ENCODE measurements at places on chromosomes 12 and 14.

- no peak for DNase-seq
These were observed 5.5 kb upstream of the SLC24A4 start for GRCh38 chr14:92317511-92317910.

DNA sequence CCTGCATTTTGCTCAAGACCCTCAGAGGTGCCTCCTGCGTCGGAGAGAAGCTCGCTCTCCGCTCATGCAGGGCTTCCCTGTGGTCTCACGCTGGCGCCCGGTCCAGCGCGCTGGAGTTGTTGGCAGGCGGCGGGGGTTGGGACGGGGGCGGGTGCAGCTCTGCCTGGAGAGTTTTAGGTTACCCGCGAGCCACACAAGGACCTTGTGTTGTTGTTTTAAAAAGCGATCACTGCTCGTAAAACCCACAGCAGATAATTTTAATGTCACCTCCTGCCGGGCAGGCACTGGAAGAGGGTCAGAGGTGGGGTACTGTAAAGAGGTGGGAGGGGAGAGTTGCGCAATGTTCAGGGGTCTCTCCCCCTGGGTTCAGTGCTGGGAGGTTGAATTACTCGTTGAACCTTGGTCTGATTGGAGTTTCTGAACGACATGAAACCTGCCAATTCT is 850 bp downstream of the SMOC1 start:
- DNase-seq = no peak

GRCh38 chr12:52344111-52344510 is 22.9 kb upstream of the KRT83 start:
- no peak for DNase-seq

GRCh38 chr12:121057794-121058193 is 18.7 kb upstream of the OASL start:
- no peak for DNase-seq

GRCh38 chr12:126424696-126425095 is 1359.5 kb downstream of the AACS start:
- no peak for DNase-seq

GRCh38 chr14:50551877-50552276 is 8.1 kb upstream of the ATL1 start:
- DNase-seq = no peak

DNA sequence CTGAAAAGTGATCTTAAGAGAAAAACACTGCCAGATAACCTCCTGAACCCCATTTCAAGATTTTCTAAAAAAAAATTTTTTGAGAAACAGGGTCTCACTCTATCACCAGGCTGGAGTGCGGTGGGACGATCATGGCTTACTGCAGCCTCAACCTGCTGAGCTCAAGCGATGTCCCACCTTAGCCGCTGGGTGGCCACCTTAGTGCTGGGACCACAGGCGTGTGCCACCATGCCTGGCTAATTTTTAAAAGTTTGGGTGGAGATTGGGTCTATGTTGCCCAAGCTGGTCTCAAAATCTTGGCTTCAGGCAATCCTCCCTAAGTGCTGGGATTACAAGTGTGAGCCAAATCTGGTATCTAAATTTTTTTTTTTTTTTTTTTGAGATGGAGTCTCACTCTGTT is 3.4 kb downstream of the PNMA1 start:
- DNase-seq = no peak

DNA sequence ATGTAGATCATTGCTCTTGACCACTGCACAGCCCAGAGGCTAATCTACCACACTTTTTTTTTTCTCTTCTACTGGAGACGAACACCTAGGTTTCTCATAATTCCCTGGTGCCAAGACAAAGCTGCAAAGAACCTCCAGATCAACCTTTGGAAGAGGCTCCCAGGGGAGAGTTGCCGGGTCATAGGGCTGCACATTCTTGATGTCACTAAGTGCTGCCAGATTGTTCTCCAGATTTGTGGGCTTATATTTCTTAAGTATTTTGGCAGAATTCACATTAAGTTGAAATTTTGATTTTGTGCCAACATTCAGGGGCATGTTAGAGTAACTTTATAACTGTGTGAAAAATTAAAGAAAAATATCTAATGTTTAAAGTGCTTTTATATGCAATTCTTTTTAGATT is 13.5 kb upstream of the PDZRN4 start:
- DNase-seq = no peak

GRCh38 chr12:6703631-6704030 is 3.0 kb upstream of the PIANP start:
- no peak for DNase-seq

GRCh38 chr12:1650260-1650977 is 21.4 kb downstream of the WNT5B start:
- DNase-seq = no peak

DNA sequence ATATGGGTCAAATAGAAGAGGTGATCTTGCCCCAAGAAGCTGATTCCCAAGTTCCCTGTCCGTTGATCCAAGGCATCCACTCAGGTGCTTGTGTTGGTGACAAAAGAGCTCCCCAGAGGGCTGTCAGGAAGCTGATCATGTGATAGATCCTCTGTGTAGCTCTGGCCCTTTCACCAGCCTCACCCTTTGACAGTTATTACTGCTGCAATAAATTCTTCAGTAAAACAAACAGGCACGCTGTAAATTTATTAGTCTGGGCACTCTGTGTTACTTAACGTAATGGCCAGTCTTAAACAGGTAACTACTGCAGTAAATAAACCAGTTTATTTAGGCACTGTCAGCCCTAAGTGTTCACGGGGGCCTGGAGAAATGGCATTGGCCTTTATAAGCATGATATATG is 473.9 kb downstream of the BCL11B start:
- DNase-seq = no peak

GRCh38 chr14:87966816-87967215 is 26.2 kb downstream of the GALC start:
- no peak for DNase-seq

- peak; percentile 48 for DNase-seq
These were observed 73.8 kb downstream of the SYNE3 start for GRCh38 chr14:95442633-95443021.

DNA sequence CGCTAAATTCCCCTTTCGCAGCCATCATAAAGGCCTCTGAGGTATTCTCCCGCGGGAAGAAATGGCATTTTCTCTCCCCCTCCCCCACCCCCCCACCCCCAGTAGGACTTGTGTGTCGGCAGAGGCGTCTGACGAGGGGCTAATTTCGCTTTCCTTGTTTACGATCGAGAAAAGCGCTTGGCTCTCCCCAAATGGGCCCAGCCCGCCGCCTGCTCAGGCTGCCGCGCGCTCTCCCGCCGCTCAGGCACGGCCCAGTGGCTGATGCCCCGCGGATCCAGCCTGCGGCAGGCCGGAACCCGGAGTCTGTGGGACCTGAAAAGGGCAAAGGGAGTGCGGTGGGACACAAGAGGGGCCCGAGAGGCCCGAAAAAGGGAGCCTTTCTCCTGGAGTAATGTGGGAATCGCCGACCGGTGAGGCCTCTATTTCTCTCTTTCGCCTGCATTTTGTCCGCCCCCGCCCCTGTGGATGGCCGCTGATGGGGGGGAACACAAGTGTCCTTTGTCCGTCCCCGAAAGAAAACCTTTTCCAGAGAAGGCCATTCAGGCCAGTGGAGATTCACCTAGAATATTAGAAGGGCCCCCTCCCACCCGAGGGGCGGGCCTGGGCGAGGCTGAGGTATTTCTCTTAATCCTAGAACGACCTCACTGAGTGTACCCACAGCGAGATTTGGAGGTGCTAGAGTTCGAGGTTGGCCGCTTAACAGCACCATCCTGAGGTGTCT is 9.0 kb upstream of the HOXC6 start:
- no peak for DNase-seq

- no peak for DNase-seq
These were observed 134.7 kb downstream of the FGD4 start for GRCh38 chr12:32533971-32534590.

GRCh38 chr14:23433457-23433856 is 2.0 kb downstream of the MYH7 start:
- no peak for DNase-seq

DNA sequence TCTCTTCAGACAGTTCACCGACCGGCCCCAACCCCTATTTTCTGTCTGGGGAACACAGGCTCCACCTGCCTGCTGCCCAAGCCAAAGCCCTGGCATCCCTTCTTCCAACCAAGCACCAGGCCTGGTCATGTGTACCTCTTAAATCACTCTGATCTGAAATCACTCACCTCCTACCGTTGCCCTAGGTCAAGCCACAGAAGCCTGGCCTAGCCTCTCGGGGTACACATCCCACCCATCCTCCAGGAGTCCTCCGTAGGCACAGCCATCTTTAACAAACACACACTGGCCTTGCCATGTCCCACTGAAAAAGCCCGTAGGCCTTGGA is 81.8 kb downstream of the IRF2BPL start:
- no peak for DNase-seq

GRCh38 chr14:32286602-32287001 is 42.5 kb upstream of the AKAP6 start:
- no peak for DNase-seq

- no peak for DNase-seq
These were observed 54.4 kb upstream of the PRMT8 start for GRCh38 chr12:3436461-3437065.

DNA sequence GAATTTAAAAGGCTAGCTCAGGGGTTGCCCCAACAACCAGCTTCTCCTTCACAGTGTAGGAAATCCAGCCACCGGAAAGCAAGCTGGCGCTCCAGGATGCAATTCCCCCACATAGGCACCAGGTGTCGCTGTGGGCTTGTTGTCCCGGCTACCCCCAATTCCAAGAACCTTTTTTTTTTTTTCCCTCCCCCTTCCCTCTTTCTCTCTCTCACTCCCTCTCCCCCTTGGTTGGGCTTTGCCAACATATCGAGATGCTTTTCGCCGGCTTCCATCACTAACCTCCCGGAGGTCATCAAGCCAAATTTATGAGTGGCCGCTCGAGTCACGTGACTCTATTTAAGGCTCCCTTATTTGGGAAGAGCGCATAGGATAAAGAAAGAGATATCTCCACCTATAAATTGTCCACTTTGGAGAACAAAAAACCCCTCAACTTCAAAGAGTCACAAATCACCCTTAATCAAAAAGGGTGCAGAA is at the start of gene HOXC5:
TSS of gene HOXC5 (plus strand) at position 424 of the 474 bp plus-strand sequence. CDS start 73 bp downstream, outside the sequence.
- no peak for DNase-seq

DNA sequence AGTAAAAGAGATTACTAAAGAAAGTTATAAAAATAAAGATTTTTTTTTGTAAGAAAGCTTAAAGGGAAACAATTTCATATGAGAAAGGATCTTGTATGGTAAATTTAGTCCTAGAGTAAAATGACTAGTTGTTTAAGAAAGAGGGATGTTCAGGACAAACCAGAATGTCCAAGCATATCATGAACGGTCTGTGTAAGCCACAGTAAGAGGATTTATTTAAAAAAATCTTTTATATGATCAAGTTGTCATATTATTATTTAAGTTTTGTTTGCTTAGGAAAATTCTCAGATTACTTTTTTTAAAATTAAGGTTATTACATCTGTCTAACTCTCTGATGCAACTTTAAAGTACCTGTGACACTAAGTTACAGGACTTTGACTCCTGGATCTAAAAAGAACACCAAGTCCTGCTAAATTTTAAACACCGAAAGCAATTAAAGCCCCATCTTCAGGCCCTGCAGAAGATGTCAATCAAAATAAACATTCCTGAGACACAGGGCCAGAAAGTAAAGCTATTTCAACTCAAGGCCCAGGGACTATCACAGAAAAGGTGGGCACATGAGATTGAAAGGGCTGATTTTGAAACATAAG is 17.3 kb upstream of the CCDC196 start:
- DNase-seq = no peak

- no peak for DNase-seq
These were observed 175.4 kb downstream of the ETNK1 start for GRCh38 chr12:22800332-22800731.

DNA sequence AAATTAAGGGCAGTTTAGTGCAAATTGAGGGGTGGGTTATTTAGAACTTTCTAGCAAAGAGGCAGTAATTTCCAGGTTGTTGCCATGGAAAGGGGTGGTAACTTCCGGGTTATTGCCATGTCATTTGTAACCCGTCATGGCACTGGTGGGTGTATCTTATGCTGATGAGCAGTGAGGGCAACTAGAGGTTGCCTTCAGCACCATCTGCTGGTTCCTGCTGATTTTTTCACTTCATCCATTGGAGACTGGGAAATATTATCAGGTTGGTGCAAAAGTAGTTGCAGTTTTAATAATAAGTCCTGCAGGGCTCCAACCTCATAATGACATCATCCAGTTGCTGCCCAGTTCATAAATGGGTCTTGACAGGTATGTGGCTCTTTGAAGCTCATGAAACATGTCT is 24.4 kb upstream of the SERPINA4 start:
- no peak for DNase-seq

- no peak for DNase-seq
These were observed 3.4 kb upstream of the ARHGAP5 start for GRCh38 chr14:32073537-32074189.

DNA sequence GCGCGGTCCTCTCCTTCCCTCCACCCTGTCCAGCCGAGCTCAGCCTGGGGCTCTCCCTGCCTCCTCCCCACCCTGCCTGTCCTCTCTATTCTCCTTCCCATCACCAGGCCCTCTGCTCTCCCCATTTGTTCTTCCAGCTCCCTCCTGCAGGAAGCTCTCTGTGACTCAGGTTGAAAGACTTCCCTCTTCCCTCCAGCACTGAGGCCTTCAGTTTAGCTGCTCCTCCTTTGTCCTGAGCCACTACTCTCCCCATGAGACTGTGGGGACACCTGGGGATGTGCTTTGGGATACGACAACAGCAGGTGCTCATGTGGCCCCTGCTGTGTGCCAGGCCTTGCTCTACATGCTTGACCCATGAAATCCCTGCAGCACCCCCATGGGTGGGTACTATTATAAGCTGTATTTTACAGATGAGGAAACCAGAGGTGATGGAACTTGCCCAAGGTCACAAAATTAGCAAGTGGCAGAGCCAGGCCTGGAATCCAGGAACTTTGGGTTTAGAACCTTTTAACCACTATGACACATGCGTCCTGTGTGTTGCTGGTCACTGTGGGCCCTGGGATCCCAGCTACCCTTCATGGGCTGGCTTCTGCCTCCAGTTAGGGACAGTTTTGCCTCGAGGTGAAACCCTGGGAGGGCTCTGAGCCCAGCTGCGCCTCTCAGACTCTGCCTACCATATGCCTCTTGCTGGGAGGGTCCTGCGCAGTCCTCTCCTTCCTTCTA is 5.5 kb downstream of the KRT80 start:
- DNase-seq = no peak

- no peak for DNase-seq
These were observed 1.6 kb upstream of the SLC6A13 start for GRCh38 chr12:264269-264668.

DNA sequence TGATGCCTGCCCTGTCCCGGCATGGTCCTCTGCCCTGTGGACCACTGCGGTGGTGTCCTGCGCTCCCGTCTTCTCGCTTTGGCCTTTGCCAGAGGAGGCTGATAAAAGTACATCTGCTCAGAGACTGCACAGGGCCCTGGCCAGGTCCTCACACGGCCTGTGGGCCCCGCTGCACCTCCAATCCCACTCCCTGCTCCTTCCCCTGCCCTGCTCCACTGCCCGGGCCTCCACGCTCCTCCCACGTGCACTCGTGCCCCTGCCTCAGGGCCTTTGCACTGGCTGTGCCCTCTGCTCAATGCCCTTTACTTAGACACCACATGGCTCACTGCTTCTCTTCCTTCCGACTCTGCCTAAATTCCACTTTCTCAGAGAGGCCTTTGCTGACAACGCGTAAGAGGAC is 49.3 kb upstream of the BEGAIN start:
- no peak for DNase-seq

GRCh38 chr12:29088611-29089219 is 60.4 kb upstream of the FAR2 start:
- DNase-seq = no peak

All from stimulated activated CD4-positive, alpha-beta T cell treated with anti-CD3 and anti-CD28 coated beads, Interleukin-1b, Interleukin-23, amount 100 ng/mL, for 1 hour (primary cell).